Fibroblast of lung (primary cell): ENCODE measurements at places on chromosomes 3 and 15.

DNA sequence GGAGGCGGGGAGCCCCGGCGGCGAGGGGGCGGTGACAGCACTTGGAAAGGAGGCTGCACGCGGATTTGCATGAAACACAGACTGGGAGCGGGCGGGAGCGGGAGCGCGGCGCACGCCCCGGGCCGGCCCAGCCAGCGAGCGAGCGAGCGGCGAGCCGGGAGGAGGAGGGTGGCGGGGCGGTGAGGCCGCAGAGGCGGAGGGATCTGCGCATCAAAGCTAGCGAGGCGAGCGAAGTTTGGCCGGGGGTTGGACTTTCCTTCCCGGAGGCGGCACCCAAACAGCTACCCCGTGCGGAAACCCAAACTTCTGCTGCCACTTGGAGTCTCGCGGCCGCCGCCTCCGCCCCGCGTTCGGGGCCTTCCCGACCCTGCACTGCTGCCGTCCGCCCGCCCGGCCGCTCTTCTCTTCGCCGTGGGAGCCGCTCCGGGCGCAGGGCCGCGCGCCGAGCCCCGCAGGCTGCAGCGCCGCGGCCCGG, at the start of gene SMAD3:
Gene SMAD3 (plus strand): TSS at position 72 of the 475 bp plus-strand sequence. CDS start 553 bp downstream, outside the sequence.
- peak; percentile 96 for DNase-seq

GRCh38 chr3:123386477-123387040, 62.3 kb downstream of the ADCY5 start:
- DNase-seq, result no peak

GRCh38 chr15:74655424-74655823, 39.8 kb downstream of the CLK3 start:
- DNase-seq, result peak; percentile 62

DNA sequence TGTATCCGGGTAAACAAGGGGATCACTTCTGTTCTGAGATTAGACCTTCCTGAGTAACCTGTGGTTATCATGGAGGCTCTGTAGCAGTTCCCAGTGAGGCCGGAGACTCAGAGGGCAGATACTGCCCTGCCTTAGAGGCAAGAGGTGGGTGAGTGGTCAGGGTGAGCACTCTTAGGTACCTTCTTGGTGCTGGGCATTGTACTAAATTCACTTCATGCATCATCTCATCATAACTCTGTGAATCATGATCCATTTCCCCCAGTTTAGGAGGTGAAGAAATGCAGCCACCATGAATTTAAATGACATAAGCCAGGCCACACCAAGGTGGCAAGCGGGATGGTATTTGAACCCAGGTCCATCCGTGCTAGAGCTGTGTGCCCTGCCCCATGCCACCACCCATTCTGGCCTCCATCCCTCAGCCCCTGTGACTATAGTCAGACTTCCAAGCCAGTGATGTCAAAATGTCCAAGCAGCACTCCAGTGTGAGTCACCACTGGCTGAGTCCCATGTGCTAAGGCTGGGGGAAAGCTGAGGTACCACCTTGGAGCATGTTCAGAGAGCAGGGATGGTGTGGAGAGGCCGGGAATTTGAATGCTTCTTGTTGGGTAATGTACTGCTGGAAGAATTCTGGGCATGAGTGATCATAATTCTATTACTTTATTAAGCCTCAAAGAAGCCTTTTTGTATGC, 88.8 kb downstream of the EPHB1 start:
- DNase-seq, result no peak

- DNase-seq, result peak; percentile 62
Observed at GRCh38 chr3:185042312-185043050, 110.4 kb downstream of the C3orf70 start.

- peak; percentile 98 for DNase-seq
Observed at GRCh38 chr3:58628823-58629562, 37.6 kb downstream of the FAM3D start.

GRCh38 chr3:21028412-21028811, 722.6 kb downstream of the ZNF385D start:
- DNase-seq, result no peak

DNA sequence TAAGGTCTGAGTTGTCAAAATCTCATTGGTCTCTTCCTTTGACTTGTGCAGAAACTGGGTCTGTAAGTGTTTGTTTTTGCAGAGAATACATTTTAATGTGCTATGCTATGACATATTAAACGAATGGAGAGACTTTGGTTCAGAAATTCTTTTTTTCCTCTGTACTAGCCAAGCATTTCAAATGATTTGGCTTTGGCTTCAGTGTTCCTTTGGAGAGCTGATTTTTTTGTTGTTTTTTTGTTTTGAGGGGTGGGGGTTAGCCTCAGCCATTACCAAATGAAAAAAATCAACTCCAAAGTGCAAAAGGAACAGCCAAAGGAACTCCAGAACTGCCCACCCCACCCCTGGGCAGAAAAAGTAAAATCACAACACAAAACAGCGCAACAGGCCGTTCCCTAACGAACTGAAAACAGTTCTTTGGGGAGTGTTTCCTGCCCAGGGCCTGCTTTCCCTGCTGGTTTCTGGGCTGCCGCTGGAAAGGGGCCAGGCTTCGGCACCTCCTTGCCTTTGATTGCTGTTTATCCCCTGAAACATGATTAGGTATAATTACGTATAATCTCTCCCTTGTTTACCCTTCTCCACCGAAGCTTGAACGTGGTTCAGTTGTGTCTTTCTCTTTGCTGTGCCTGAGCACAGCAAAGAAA, 57.6 kb upstream of the NEO1 start:
- no peak for DNase-seq

- no peak for DNase-seq
Observed at GRCh38 chr3:123168122-123168521, 33.6 kb upstream of the SEC22A start.

DNA sequence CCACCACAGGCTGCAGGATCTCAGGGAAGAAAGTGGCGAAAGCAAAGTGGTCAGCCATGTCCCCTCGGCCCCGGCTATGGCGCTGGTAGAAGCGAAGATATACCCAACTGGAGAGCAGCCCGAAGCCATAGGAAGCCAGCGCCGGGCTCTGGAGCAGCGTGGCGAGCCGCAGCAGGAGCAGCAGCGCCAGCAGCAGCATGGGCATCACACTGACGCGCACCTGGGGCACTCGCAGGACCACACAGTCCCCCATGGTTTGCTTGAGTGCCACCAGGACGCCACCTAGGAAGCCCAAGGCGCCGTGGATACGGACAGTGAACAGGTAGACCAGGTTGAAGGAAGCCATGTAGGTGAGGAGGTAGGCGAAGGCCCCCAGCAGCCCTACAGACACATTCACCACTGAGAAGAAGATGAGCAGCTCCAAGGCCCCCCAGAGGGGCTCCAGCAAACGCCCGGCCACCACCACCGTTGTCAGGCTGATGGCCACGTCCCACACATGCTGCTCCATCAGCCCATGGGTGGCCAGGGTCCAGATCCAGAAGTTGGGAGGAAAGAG, 888 bp downstream of the TMEM115 start:
- DNase-seq, result no peak

DNA sequence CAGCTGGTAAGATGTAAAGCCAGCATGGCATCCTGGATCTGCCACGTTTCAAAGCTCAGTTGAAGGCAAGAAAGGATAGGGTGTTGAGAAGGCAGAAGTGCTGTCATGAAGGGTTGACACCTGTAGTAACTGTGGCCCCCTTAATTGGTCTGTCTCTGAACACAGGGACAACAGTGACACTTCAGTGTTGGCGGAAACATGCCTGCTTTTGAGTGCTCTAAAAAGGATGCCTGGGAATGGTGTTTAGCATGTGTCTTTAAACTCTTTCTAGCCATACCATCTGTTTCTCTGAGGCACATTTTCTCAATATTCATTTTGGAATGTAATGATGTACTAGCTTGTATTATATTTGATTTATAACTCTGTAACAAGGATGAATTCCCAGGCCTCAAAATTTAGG, 42.1 kb downstream of the PLS1 start:
- no peak for DNase-seq

- peak; percentile 67 for DNase-seq
Observed at GRCh38 chr3:45987368-45988291, 8.0 kb downstream of the FYCO1 start.

- DNase-seq, result no peak
Observed at GRCh38 chr3:23885210-23885609, 31.6 kb downstream of the NKIRAS1 start.

- DNase-seq, result no peak
Observed at GRCh38 chr3:178527981-178528380, 8.3 kb upstream of the KCNMB2 start.

- DNase-seq, result no peak
Observed at GRCh38 chr3:46926871-46927717, 49.5 kb downstream of the CCDC12 start.

DNA sequence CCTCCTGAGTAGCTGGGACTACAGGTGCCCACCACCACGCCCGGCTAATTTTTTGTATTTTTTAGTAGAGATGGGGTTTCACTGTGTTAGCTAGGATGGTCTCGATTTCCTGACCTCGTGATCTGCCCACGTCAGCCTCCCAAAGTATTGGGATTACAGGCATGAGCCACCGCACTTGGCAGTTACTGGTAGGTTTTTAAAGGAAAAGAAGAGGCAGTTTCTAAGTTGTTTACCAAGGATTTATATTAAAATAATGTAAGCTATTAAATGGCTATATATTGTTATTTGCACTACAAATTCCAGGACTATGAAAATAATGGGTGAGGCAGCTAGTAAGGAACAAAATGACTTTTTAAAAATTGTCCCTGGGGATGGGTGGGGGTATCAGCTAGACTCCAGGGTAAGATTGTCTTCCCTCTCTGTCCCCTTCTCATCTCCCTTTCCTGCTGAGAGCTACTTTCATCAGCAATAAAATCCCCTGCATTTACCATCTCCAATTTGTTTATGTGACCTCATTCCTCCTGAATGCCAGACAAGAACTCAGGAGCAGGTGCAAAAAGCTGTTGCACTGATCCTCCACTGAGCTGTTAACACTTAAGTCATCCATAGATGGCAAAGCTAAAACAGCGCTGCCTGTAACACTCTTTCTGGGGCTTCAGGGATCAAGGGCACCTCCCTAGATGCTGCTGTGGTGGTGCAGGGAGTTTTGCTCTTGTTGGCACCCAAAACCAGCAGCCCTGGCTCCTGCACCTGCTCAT, 165.2 kb downstream of the ZPLD1 start:
- no peak for DNase-seq

- DNase-seq, result no peak
Observed at GRCh38 chr15:68765602-68766368, 54.9 kb downstream of the ANP32A start.

- peak; percentile 70 for DNase-seq
Observed at GRCh38 chr3:155233213-155233612, 60.3 kb downstream of the STRIT1 start.

DNA sequence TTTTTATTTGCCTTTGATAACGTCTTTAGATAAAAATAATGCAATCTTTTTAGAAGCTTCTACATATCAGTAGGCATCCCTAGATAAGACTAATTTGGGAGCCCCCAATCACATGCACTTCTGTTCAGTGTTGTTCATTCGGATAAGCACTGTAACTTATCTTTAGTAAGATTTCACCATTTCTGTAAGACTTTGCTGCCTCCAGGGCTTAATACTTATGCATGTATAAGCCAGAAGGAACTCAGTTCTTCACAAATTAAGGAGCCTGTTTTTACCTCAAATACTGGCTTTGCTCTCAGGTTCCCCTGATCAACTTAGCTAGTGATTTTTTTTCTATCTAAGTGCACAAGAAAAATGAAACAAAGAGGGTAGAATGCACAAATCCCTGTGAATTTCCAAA, 20.3 kb downstream of the DOCK3 start:
- DNase-seq, result no peak

DNA sequence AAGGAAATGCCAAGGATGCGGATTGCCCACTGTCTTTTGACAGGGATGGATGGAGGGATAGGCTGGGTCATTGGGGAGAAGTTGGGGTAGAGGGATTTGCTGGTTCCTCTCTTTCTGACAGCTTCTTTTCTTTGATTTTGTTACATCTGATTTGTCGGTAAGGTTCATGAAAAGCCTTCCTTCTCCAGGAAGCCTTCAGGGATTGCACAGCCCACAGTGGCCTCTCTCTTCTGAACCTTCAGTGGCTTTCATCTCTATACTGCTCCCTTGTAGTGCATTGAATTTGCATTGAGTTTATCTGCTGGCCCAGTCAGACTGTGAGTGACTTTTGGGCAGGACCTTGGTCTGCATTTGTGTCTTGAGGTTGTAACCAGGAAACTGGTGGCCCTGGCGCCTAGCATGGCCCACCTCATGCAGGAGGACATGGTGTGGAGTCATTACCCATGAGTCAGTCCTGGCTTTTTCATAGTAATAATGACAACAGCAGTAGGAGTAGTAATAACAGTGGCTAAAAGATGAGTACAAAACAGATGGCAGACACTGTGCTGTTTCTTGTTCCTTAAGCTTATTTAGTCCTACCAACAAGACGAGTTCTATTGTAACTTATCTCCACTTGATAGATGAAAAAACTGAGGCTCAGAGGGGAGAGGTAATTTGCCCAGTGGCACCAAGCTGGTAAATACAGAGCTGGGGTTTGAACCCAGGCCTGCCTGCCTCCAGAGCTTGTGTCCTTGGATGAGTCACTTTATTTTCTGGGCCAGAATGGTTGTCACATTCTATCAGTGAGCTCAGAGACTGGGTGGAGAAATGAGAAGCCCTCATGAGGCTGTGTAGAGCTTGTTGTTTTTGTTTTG, 28.4 kb downstream of the SMAD6 start:
- no peak for DNase-seq

- DNase-seq, result peak; percentile 84
Observed at GRCh38 chr3:197809356-197810020, 18.4 kb downstream of the LRCH3 start.

DNA sequence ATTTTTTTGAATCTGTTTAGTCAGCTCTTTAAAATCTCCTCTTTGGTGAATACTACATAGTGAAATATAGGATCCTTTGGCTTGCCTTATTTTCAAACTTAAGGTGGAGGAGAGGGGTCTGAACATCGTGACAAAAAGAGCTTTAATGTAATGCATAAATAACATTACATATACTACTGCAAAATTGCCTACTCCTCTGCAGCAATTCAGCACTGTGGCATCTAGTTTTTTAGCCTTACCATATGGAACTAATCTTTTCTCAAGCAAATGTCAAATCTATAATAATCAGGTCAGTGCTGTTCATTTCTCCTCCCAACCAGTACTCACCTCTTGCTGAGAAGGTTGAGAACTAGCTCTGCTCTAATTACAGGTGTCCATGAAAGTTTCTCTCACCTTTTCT, 394.0 kb upstream of the CDIN1 start:
- no peak for DNase-seq

DNA sequence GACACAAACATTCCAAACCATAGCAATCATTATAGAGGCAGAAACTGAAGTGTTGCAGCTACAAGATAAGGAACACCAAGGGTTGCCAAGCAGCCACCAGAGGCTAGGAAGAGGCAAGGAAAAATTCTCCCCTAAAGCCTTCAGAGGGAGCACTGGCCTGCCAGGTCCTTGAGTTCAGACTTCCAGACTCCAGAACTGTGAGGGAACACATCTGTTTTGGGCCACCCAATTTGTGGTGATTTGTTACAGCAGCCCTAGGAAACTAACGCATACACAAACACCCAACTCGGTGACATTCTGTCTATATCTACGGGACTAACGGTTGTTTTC, 54.6 kb downstream of the MB21D2 start:
- no peak for DNase-seq

GRCh38 chr3:8128686-8129085, 372.9 kb upstream of the LMCD1 start:
- no peak for DNase-seq
